Activated CD8-positive, alpha-beta memory T cell treated with anti-CD3 and anti-CD28 coated beads, Interleukin-2, amount 10 ng/mL, durations not matched to agents 7 days and 5 days (primary cell): ENCODE measurements at places on chromosomes 3 and 15. TPM values are rescaled to one million over a fixed set of nuclear protein-coding genes. Genes with fewer than 3 reads are reported as not detected.

GRCh38 chr3:4425707-4426106 is 41.4 kb downstream of the SUMF1 start:
- DNase-seq = no peak
- H3K36me3 ChIP-seq = peaks cover 6% of the 10 kb centered on the region
- H3K27me3 ChIP-seq = no peaks in the 10 kb centered on the region
- H3K4me1 ChIP-seq = peaks cover 32% of the 10 kb centered on the region
- no peak overlapping the region for H3K27ac ChIP-seq
- no peak overlapping the region for H3K4me3 ChIP-seq

GRCh38 chr3:72093270-72093991 is 308.5 kb upstream of the PROK2 start:
- peaks cover 3% of the 10 kb centered on the region for H3K27me3 ChIP-seq
- H3K27ac ChIP-seq = no peak overlapping the region
- no peak overlapping the region for H3K4me3 ChIP-seq
- DNase-seq = no peak
- no peaks in the 10 kb centered on the region for H3K36me3 ChIP-seq

DNA sequence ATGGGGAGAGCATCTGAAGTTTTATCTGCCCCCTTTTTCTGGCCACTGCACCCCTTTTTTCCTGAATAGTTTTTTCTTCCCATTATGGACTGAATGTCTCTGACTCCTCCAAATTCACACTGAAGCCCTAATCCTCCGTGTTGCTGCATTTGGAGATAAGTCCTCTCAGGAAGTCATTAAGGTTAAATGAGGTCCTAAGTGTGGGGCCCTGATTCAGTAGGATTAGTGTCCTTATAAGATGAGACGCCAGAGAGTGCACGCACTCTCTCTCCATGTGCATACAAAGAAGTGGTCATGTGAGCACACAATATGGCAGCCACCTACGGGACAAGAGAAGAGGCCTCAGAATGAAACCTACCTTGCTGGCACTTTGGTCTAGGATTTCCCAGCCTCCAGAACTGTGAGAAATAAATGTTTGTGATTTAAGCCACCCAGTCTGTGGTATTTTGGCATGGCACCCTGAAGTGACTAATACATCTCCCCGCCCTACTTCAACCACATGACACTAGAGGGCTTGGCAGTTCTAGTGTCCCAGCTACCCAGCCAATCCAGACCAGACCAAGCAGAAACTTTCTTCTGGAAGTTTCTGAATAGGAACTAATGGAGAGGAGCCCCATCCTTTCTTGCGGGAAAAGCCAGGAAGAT is 191.3 kb downstream of the PDE8A start:
- H3K36me3 ChIP-seq = peaks cover 3% of the 10 kb centered on the region
- no peak for DNase-seq
- no peak overlapping the region for H3K4me3 ChIP-seq

GRCh38 chr3:138809500-138810256 is 25.1 kb downstream of the PIK3CB start:
- no peak overlapping the region for H3K4me3 ChIP-seq
- H3K4me1 ChIP-seq = peaks cover 9% of the 10 kb centered on the region
- peaks cover 6% of the 10 kb centered on the region for H3K36me3 ChIP-seq
- H3K27me3 ChIP-seq = no peaks in the 10 kb centered on the region
- no peak for DNase-seq

DNA sequence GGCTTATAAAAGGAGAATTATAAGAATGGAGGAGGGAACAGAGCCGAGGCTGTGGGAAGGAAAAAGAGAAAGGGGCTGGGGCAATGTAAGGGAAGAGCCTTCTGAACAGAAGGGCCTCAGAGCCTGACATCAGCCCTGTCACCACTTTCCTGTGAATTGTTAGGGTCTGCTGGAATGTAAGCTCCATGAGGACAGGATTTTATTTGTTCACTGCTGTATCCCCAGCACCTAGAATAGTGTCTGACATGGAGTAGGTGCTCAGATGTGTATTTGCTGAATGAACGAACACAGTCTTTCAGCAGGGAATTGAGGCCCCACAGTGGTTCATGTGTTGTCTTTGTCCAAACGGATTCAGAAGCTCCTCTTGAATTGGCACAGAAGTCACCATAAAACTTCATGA is 251.5 kb downstream of the OPA1 start:
- H3K36me3 ChIP-seq = no peaks in the 10 kb centered on the region
- DNase-seq = no peak
- H3K4me1 ChIP-seq = no peaks in the 10 kb centered on the region
- H3K27me3 ChIP-seq = peaks cover 59% of the 10 kb centered on the region
- H3K27ac ChIP-seq = no peak overlapping the region

DNA sequence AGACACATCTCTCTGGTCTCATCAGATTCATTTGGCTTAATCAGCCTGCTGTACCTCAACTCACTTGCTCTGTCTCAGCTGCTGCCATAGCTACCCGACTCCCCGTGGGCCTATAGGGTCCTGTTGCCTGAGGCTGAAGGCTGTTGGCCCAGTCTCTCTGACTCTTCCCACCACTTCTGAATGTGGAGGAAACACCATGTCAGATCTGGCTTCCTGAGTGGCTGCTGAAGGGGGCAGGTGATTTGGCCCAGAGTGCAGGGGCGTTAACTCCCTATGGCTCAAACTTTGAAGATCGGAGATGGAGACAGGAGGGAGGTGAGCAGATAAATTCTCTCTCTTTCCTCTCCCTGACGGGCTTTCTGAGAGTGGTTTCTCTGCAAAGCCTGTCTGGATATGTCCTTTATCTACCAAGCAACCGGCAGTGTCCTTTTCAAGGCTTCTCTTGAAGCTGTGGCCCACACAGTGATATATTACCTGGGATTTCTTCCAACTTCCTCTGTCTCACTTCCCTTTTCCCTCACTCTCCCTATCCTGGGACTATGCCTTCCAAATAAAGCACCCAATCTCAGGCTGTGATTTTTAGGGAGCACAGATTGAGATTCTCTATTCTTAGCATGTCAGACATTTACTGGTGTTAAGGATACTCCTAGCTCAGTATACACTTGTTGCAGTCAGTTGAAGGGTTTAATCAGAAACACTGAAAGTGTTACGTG is 334.9 kb upstream of the TBC1D5 start:
- no peak overlapping the region for H3K4me3 ChIP-seq
- no peak for DNase-seq
- no peak overlapping the region for H3K27ac ChIP-seq
- peaks cover 13% of the 10 kb centered on the region for H3K27me3 ChIP-seq

GRCh38 chr3:16423298-16423697 is 90.2 kb downstream of the RFTN1 start:
- DNase-seq = no peak
- no peak overlapping the region for H3K27ac ChIP-seq
- H3K4me3 ChIP-seq = no peak overlapping the region
- H3K36me3 ChIP-seq = peaks cover 28% of the 10 kb centered on the region
- H3K4me1 ChIP-seq = peaks cover 7% of the 10 kb centered on the region
- no peaks in the 10 kb centered on the region for H3K27me3 ChIP-seq

ADAMTS9 gene
- not detected for total RNA-seq

CD200 gene
- total RNA-seq = 0.67 TPM
